AG04449 (cell line): ENCODE measurements at places on chromosomes 2 and 18.

DNA sequence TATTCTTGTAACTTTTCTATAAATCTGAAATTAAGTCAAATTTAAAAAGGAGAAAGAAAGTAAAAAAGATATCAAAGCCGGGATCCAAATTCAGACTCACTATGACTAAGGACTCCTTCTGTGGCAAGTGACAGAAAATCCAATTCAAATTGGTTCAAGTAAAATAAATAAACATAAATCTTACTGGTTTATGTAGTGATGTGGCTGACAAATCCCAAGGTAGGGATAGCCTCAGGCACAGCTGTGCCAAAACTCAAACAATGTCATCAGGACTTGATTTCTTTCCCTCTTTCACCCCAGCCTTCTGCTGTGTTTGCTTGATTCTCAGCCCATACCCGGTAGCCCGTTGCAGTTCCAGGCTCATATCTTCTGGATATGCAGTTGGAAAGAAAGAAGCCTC is 284.6 kb downstream of the SP3 start:
- DNase-seq: no peak

DNA sequence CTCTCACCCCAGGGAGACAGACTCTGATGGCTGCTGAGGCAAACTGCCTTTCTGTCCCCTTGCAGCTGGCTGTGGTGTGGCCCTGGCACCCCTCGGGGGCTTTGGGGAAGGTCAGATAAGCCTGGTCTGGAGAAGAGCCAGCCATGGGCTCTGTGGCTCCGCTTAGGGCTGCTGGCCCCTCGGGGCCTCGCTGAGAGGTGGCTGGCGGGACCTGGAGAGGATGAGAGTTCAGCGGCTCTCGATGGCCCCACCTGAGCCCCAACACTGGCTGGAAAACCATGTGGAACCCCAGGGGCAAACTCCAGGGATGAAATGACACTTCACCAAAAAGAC is 56.1 kb upstream of the ASAP2 start:
- no peak for DNase-seq

DNA sequence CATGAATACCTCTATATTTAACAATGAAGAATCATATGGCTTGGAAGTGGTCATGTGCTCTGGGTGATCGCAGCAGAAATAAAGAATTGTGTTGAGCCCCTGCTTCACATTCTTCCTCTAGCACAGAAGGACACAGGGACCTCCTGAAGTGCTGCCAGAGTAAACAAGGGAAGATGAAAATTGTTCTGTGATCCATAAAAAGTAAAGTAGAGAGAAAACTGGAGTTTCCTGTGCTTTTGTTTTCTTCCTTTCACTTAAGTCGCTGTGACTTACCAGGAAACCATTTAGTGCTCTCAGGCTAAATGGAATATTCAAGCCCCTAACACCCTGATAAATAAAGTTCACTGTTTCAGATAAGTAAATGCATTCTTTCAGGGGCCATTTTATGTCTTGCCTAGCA is 1173.6 kb upstream of the CHAC2 start:
- DNase-seq: no peak

DNA sequence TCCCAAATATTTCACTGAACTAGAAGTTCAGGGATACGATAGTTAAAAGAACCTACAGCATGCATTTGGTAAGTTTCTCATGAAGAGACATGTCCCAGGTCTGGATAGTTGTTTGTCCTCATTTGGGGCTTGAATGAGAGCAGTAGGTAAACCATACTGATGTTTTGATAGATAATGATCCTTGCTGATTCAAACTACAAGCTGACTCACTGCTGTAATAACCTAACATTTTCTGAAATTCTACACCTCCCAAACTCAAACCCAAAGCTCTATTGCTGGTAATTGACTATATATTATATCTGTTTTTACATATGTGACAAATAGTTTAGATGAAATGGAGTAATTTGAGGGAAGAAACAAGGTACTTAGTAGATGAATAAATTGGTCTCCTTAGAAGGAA is 154.1 kb upstream of the BOD1L2 start:
- no peak for DNase-seq

GRCh38 chr2:141899740-141900139 is 231.1 kb downstream of the LRP1B start:
- no peak for DNase-seq

DNA sequence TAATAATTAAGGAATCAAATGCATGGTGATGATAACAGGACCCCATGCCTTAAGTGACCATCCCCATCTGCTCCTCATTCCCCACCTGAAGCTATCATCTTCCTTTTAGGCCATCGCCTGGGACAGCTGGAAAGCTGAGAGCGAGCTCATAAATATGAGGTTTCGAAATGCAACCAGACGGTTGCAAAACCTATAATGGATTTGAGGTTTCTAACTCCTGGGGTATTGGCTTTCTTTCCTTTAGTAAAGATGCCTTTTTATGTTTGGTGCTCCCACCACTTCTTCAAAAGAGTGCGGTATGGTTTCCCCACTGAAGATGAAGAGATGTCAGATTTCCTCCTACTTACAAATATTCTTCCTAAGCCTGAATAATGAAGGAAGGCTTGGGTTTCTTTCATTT is 1589.5 kb upstream of the PIK3C3 start:
- no peak for DNase-seq

- DNase-seq: no peak
Measured at GRCh38 chr2:39289609-39290008, 45.8 kb upstream of the CDKL4 start.

DNA sequence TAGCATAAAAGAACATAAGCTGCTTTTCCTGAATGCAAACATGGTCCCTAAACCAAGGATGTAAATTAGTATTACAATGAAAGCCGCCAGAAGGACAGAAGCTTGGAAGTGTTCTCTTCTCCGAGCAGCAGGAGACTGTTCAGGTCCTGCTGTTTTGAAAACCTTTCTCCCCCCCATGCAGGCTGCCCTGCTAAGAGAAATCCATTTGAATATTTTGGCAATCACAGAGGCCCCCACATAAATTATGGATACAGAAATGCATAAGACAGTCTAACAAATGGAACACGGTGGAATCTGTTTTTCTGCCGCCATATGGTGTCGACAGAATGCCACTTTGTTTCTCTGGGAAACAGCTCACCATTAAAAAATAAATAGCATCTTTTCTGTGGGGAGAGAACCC is 600.4 kb upstream of the KLHL29 start:
- no peak for DNase-seq
